ENCODE measurements at places on chromosomes 6 and 20. TPM values are rescaled to one million over a fixed set of nuclear protein-coding genes. Genes with fewer than 3 reads are reported as not detected.

Gene DLL1
- total RNA-seq = 24.8 TPM

Gene NR2E1
- total RNA-seq = not detected

Gene NKAIN4
- not detected for total RNA-seq

Gene KIAA1755
- 46.4 TPM for total RNA-seq

Gene WFDC10B
- total RNA-seq = not detected

Gene MCCD1
- not detected for total RNA-seq

Gene MYO6
- 24.8 TPM for total RNA-seq

Gene OPN5
- not detected for total RNA-seq

Gene R3HDML
- total RNA-seq = not detected

Gene FNDC1
- total RNA-seq = 2.5 TPM

Gene RREB1
- 30.7 TPM for total RNA-seq

Gene OR12D3
- total RNA-seq = not detected

Gene SPATA2
- 4.8 TPM for total RNA-seq

Gene SNPH
- 4.9 TPM for total RNA-seq

Gene TINAG
- not detected for total RNA-seq

Gene SNTA1
- 37.5 TPM for total RNA-seq

Gene POPDC3
- not detected for total RNA-seq

Gene PTCRA
- not detected for total RNA-seq

Gene ATF6B
- total RNA-seq = 90.9 TPM

Gene LST1
- 24.6 TPM for total RNA-seq

Gene PRRT1
- 7.0 TPM for total RNA-seq

Gene RTN4IP1
- 3.1 TPM for total RNA-seq

Gene PLAGL2
- total RNA-seq = 8.2 TPM

Gene OLIG3
- not detected for total RNA-seq

Gene MANEA
- total RNA-seq = 10.8 TPM

Gene NMBR
- total RNA-seq = 0.45 TPM

Gene TPBG
- 27.6 TPM for total RNA-seq

Gene DYNLT2
- total RNA-seq = 2.8 TPM

Gene NKX2-2
- total RNA-seq = not detected

Gene NKAPL
- total RNA-seq = 3.2 TPM

Gene TAGAP
- total RNA-seq = 5.1 TPM

Gene MYBL2
- 0.94 TPM for total RNA-seq

Gene CCN6
- not detected for total RNA-seq

Gene PTGIS
- 637 TPM for total RNA-seq

Gene CD93
- 160 TPM for total RNA-seq
